ENCODE measurements at places on chromosomes 12 and 14.

GRCh38 chr14:38524636-38525509 lies 269.0 kb upstream of the CLEC14A start:
- no peak for DNase-seq

GRCh38 chr14:59015482-59015881 lies 173.0 kb upstream of the DAAM1 start:
- DNase-seq, result no peak

DNA sequence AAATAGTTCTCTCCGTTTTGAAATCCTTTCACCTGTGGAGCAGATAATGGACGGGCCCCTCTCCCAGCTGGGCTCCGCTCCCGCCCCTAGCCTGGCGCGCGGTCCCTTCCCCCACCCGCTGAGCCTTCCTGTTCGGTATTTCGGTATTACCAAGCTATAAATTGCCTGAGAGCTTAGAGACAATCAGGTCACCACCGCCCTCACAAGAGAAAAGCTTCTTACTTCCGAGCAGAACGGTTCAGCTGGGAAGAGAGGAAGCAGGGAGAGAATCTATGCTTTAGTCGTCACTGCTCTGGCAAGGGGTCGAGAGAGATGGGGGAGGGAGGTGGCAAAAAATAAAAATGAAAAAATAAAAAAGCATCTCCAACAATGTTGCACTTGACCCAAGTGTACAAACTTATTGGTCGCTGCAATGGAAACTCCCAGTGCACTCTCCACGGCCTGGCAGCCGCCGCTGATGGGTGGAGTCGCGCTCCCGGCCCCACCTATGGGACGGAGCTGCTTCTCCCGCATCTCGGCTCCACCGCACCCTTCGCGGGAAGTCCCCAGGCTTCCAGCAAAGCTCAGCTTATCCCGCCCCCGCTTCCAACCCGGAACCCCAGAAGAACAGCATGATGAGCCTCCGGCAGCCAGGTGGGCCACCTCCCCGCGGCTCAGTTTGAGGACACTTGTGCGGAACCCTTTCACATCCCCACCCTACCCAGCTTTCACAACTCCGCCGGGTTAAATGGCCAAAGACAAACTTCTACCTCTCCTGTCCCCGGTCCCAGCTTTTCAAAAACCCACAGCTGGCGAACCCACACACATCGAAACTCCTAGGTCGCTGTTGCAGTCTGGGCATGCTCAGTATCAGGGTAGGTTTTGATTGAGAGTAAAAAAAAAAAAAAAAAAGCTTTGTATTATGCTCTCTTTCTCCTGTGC lies 832 bp upstream of the SYT1 start:
- DNase-seq, result no peak

GRCh38 chr12:39622306-39622705 lies 2.7 kb upstream of the ABCD2 start:
- no peak for DNase-seq

GRCh38 chr14:106491851-106492250 lies 965.5 kb downstream of the TMEM121 start:
- DNase-seq, result no peak

GRCh38 chr12:97312570-97313135 lies 150.0 kb upstream of the RMST start:
- no peak for DNase-seq

DNA sequence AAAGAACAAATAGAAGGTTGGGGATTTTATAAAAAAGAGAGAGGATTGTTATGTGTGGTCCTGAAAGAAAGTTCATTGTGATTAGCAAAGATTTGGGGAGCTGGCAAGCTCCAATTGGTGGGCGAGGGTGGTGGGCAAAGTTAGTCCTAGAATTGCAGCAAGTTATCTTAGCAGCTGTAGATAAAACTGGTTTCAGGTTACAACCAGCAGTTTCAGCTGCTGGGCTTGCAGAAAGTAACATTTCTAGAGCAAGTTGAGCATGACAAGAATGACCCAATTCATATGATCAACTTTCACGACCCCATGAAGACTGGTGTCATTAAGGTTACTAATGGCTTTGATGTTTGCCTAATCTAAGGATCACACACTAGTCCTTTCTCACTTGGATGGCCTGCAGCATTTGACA lies 177.9 kb upstream of the NUDT4 start:
- no peak for DNase-seq

- no peak for DNase-seq
These were observed 233.1 kb downstream of the PTPRO start for GRCh38 chr12:15555446-15555845.

- no peak for DNase-seq
These were observed 118.2 kb downstream of the GPR135 start for GRCh38 chr14:59346796-59347510.

DNA sequence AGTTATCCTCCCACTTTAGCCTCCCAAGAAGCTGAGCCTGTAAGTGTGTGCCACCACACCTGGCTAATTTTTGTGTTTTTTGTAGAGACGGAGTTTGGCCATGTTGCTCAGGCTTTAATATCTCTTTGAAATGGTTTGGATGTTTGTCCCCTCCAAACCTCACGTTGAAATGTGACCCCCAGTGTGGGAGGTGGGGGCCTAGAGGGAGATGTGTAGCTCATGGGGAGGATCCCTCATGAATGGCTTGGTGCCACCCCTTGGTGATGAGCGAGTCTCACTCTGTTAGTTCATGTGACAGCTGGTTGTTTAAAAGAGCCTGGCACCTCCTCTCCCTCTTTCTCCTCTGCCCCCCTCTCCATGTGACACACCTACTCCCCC lies 23.6 kb upstream of the TTC7B start:
- no peak for DNase-seq

GRCh38 chr12:115313929-115314328 lies 630.0 kb upstream of the TBX3 start:
- DNase-seq, result no peak

DNA sequence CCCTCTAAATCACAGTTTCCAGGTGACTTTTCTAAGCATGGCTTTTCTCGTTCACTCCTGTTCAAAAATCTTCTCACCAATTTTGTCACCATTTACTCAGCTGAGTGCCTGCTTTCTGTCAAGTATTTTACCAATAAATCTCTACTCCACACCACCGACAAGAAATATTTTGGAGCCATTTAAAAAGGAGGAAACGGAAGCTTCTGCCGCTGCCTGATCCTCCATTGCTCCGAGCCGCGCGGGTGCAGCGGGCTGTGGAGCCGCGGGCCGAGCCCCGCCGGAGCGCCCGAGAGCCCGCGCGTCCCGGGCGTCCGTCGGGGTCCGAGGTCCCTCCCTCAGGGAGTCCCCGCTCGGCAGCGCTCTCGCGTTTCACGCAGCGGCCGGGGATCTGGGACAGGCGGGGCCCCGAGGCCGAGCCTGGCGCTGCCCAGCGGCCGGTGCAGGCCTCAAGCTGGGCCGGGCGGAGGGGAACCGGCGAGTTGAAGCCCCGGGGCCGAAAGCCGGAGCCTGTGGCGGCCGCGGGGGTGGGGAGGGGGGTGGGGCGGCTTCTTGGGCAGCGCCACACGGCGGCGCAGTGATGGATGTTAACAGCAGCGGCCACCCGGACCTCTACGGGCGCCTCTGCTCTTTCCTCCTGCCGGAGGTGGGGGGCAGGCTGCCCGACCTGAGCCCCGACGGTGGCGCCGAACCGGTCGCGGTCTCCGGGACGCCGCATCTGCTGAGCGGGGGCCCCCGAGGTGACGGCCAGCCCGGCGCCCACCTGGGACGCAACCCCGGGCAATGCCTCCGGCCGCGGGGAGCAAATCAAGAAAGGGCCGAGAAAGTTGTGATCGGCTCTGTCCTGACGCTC lies 1.1 kb upstream of the HEBP1 start:
- peak; percentile 20 for DNase-seq

GRCh38 chr12:7145671-7146070 lies 15.5 kb downstream of the CLSTN3 start:
- no peak for DNase-seq

DNA sequence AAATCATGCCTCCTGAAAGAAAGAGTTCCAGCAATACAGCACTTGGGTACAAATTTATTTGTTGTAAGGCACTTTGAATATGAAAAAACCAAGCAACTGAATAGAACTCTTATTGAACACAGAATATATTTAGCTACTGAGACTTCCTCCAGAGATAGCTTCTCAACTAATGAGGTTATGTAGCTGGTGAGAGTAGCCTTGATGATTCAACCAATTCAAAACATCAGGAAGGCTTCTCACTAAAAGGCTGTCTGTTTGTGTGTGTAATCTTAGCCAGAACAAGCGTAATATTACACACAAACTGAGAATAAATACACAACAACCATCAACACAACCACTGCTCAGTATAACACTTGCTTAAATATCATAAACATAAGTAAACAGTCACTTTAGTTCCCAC lies 20.4 kb downstream of the EIF2B2 start:
- no peak for DNase-seq

- no peak for DNase-seq
These were observed 428 bp downstream of the RNF41 start for GRCh38 chr12:56221232-56221756.

- DNase-seq, result no peak
These were observed 36.0 kb upstream of the TRHDE start for GRCh38 chr12:72236071-72236705.

- DNase-seq, result no peak
These were observed 280.0 kb downstream of the RAD51B start for GRCh38 chr14:68099495-68100045.

DNA sequence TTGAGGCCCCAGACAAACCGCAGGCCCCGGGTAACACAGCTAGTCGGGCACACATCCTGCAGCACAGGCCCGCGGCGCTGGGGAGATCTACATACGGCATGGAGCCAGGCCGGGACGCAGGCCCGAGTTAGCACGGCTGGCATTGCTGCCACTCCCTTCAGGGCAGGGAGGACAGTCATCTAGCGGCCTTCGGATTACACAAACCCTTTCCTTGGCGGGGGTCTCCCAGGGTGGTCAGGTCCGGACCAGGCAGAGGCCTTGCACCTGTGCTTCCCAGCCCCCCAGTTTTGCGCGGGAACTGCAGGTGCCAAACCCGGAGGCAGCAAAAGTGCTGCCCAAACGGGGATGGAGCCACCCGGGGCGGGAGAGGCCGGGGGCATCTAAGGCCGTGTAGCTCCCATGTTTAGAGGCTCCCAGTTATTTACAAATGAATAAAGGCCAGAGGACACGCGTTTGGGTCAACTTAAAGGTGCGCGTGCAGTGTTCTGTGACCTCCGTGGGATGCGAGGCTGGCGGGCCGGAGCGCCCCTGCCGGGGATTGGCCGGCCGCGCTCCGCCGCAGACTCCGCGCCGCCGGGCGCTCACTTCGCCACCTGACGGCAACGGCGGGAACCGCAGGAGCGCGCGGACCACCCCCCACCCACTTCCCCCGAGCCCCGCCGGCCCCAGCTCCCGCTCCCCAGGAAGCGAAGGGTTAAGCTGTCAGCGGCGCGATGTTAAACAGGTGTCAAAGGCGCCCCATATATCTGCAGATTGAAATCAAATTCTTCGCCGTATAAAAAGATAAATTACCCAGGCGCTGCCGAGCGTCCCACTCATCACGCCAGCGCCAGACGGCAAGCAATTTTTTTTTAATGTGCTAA lies 18.1 kb downstream of the VSX2 start:
- peak; percentile 49 for DNase-seq
